ENCODE measurements at places on chromosomes 3 and 15.

- peak; percentile 88 for DNase-seq
These were observed at the start of gene NEK4 for GRCh38 chr3:52770496-52771333. NEK4 (minus strand) TSS chr3:52770940; CDS start chr3:52770746, 194 bp downstream.

DNA sequence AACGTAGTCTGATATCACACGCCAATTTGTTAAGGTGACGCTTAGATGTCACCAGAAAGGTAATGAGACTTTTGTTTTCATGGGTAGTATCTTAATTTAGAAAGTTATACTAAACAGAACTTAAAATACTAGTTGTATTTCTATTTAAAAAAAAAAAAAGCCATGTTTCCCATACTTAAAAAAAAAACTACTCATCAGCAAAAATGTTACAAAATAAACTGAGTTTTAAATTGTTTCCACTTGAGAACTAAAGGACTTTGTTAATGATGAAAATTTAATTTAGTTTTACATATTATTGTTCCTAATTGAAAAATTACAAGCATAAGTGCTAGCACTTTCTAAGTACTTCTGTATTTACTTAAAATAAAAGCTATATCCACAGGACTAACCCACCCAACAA lies 300.8 kb upstream of the ATP11B start:
- no peak for DNase-seq

- no peak for DNase-seq
These were observed 77.8 kb downstream of the IL20RB start for GRCh38 chr3:137035631-137036030.

DNA sequence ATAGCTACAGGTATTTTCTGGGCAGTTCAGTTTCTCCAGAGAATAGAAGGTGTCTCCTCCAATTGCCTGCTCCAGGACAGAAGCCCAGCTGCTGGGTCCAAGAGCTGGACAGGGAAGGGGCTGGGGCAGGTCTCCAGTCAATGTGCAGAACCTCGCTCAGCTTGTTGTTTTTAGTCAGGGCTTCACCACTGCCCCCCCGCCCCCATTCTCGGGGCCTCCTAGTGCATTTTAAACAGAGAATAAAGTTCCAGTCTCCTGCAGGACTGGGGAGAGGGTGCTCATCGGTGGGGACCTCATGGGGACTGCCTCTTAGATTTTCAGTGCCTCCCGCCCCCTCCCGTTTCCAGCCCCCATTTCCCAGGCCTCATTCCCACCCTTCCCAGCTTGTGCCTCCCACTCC lies 216.6 kb downstream of the XXYLT1 start:
- DNase-seq, result no peak

- DNase-seq, result peak; percentile 81
These were observed 10.5 kb upstream of the ANO10 start for GRCh38 chr3:43632269-43632733.

- no peak for DNase-seq
These were observed 23.1 kb downstream of the PPARG start for GRCh38 chr3:12312010-12312409.

DNA sequence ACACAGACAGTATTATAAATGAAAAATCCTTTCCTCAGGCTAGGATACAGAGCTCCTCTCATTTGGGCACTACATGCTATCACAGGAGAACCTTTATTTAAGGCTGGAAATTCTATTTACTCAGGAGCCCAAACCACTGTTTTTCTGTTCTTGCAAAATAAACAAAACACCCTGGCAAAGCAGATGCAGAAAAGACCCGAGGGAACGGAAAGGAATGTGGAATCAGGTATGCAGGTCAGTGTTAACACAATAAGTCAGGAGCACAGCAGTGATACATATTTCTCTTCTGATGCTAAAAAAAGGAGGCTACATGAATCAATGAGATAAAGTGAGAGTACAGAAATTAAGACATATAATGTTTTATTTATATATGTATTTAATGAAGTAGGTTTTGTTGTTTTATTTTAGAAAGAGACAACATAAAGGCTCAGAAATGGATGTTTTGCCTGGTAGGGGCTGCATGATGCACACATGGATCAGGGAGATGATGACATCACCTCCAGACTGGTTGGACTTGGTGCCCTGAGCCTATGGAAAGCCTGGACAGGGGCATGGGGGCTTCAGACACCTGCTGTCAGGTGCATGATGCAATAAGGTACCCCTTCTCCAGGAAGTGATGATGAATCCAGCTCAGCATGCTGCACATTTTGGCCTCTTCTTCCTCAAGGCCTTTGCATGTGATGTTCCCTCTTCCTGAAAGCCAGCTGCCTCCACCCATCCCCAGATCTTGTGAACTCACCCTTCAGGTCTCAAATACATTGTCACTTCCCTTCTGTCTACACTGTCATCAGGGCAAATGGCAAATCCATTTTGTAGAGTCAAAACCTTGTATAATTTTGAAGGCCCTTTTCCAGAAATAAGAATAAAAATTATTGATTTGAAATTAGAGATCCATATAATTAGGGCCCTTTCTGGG lies 19.1 kb upstream of the RBP1 start:
- no peak for DNase-seq

- peak; percentile 47 for DNase-seq
These were observed 79.6 kb downstream of the IGF2BP2 start for GRCh38 chr3:185744997-185745843.

DNA sequence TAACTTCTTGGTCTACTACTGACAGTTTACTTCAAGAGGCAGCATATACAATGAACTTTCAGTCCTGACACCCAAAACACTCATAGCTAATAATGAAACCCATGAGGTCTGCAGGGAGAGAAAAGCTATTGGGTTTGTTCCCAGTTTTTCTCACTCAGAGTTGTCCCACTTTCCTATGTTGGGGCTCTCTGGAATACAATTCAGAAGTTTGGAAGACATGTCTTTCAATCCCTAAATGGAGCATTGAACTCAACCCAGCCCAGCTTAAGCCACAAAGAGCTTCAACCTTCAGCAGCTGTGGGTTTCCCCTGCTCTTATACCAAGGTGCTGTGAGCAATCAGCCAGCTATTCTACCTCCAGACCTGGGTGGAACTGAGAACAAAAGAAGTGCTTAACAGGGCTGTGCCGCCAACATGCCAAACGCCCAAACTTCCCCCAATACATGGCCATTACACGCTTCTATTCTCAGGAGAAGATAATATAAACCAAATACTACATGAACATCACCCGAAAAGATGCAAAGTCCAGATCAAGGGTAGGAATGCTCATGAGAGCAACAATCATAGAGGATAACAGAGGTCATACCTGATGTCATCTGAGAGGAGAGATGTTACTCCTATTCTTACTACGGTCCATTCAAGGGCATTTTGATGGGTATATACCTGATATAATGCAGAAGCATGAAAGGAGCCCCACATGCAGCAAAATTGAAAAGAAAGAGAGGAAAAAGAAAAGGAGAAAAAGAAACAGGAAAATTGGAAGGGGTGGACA lies 131.2 kb upstream of the TGFBR2 start:
- DNase-seq, result no peak

- no peak for DNase-seq
These were observed 329.5 kb downstream of the GABRB3 start for GRCh38 chr15:26443321-26443720.

DNA sequence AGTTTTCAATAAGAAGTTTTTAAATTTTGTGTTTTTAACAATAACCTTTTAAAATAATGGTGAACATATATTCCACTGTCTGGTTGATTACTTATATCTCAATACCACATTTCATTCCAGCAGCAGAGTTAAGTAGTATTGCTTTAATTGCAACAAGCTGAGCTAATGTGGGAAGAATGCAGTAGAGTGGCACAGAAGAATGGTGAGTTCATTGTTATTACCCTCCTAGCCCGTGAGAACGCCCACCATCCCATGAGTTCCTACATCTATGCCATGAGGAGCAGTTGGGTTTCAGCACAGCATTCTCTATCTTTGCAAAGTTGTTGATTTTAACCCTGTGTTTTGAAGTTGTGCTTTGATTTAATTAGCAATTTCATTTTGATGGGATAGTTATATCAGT lies 17.8 kb upstream of the NR2E3 start:
- DNase-seq, result peak; percentile 16

GRCh38 chr15:56887782-56888438 lies 30.5 kb upstream of the TCF12 start:
- no peak for DNase-seq

All from T1000 (cell line).